CD4-positive, alpha-beta T cell treated with Interleukin-6 for 4 hours (primary cell): ENCODE measurements at places on chromosomes 7 and 10.

GRCh38 chr7:96300502-96300901 lies 21.4 kb downstream of the SLC25A13 start:
- no peak for DNase-seq

GRCh38 chr10:5576780-5577624 lies 52.2 kb downstream of the CALML3 start:
- DNase-seq = no peak

DNA sequence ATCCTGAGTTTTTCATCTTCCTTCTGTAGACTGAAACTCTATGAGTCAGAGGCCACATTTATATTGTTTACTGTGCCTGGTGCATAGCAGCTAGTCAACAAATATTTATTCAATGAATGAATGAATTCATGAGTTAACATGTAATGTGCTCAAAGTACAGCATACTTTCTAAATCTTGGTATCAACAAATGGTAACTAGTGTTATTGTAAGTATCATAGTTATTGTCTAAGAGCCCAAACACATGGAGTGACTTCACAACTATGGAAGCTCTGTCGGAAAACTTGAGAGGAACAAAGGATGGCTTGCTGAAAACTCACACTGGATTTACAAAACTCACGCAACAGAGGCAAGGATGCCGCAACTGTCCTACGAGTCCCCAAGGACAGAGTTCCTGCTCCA lies 35.9 kb downstream of the DENND2A start:
- DNase-seq = no peak

DNA sequence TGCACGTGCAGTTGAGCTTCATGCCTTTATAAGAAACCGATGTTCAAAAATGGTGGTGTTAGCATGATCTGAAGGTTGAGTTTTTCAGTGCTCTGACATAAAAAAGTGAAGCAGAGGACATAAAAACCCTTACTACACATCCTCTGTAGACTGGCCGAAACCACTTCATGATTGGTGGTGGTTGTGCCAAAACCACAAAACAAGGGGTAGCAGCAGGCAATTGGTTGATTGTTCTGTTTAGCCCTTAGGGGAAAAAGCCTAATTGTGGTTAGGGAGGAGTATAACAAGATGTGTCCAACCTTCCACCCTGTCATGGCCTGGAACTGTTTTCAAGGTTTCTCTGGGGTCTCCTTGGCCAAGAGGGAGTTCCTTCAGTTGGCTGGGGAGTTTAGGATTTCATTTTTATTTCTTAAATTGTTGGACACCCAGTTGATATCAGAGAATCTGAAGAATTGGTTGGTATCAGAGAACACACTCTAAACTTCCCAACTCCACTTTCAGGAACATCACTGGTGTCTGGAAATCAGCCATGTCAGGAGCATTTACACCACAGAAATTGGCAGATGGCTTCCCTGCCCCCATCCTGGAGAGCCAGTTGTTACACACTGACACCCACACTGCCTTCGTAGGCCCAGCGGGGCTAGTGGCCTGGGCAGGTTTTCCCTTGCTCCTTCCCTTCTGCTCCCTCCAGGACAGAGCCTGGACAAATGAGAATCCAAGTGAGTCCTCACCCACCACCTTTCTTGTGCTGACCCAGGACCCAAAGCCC lies 18.8 kb downstream of the MRPS24 start:
- no peak for DNase-seq

GRCh38 chr7:140022582-140023211 lies 40.1 kb downstream of the PARP12 start:
- no peak for DNase-seq

GRCh38 chr7:130954918-130955564 lies 221.0 kb upstream of the KLF14 start:
- DNase-seq = no peak

GRCh38 chr10:7159928-7160327 lies 250.9 kb downstream of the SFMBT2 start:
- DNase-seq = no peak

- no peak for DNase-seq
These were observed 38.0 kb upstream of the CACNA2D1 start for GRCh38 chr7:82481499-82482097.

DNA sequence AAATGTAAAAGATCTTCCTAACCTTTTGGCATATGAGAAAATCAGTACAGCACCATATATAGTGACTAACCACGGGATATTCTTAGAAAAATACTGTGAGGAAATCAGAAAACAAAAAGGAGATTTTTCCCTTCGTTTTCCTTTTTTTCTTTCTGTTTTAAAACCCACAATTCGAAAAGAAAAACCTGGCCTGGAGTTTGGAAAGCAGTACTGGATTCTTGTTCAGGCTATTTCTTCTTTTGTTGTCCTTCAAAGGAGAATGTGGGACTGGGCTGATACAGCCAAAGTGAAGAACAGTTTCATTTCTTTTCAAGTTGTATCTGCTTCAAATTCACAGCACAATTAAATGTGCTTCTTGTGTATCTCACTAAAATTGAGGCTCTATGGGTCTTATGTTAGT lies 156.8 kb upstream of the PHYHIPL start:
- no peak for DNase-seq

- DNase-seq = no peak
These were observed 12.7 kb downstream of the MYOF start for GRCh38 chr10:93469454-93469853.

- no peak for DNase-seq
These were observed 3.3 kb downstream of the INSYN2A start for GRCh38 chr10:127193125-127193524.

GRCh38 chr10:20004087-20004523 lies 187.9 kb downstream of the PLXDC2 start:
- DNase-seq = no peak

GRCh38 chr7:4861673-4862072 lies at the start of gene PAPOLB:
TSS of gene PAPOLB (minus strand) at chr7:4862030. CDS start at chr7:4861810, 220 bp downstream.
- DNase-seq = no peak

DNA sequence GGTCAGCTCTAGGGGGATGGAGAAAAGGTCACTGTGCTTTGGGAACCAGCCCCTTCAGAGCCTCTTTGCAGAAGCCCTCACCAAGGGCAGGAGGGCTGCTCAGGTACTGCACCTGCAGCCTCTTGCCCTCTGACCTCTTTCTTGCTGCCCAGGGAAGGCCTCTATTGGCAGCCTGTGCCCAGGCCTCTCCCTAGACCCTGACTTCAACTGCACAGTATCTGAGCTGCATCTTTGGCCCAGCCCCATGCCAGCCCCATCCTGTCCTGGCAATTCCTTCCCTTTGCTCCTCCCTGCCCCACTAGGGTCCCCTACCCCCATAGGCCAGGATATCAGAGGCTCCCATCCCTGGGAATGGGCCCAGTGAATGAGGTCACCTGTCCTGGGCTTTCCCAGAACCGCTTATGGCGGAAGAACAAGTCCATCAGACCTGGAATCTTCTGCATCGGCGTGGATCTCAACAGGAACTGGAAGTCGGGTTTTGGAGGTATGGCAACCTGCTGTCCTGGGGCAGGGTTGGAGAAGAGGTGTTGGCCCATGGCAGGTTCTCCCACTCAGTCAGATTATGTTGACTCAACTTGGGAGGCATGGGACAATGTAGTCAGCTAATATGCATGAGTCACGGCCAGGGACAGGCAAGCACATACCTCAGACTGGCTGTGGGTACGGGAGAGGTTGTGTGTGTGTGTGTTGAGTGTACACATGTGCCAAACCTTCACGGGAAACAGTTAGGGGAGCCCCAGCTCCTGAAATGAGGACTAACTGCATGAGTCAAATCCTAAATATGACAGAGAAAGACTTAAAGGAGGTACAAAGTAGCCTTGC lies 17.1 kb upstream of the CPA1 start:
- DNase-seq = no peak

- DNase-seq = no peak
These were observed 153.6 kb downstream of the HDAC9 start for GRCh38 chr7:18648849-18649758.

- no peak for DNase-seq
These were observed 972 bp upstream of the CXCL12 start for GRCh38 chr10:44385696-44386441.

DNA sequence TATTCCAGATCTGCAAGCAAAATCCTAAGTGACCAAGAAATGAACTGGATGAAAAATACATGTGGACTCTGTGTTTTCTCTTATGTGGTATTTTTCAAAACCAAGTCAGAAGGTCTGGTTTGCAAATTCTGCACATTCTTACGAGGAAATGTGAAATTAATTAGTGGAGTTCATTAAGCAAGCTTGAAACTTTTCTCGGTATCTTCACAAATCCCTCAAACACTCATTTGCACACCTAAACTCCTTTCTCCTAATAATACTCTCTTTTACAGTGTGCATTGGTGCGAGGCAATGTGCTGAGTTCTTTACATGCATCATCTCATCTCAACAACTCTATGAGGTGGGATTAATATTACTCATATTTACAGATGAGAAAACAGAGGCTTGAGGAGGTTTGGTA lies 82.1 kb downstream of the MTERF1 start:
- DNase-seq = no peak

DNA sequence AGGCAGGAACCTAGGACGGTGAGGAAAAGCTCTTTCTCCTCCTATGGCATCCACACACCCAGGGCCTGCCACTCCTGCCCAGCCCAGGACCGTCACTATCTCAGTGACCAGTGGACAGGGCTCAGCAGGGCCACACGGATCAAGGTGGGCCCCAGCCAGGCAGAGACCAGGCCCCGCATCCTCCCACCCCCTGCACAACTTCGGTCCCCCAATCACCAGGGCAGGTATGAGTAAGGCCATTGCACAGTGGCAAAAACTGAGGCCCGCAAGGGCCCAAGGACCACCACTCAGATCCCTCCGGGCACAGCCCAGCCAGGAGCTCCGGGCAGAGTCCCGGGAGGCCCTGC lies 30.3 kb downstream of the OAT start:
- DNase-seq = no peak

DNA sequence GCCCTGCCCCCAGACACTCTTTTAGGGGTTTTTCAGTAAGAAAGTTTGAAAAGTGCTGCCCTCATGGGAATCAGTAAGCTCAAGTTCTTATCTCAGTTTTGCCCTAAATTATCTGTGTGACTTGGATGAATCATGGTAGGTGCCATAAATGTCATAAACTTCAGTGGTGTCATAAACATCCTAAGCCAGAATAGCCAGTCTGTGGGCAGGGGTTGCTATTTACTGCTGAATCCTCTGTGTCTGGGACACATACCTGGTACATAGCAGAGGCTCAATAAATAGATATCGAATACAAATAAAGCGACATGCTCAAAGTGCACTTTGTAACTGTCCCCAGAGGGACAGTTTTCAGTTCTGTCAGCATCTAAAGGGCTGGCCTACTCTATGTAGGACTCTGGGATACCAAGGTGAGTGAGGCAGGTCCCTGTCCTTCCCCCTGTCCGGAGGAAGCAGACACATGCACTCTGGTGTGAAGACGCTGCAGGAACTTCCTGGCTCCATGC lies 502.1 kb downstream of the RPS24 start:
- no peak for DNase-seq

- no peak for DNase-seq
These were observed 5.6 kb upstream of the PCGF5 start for GRCh38 chr10:91214911-91215310.

DNA sequence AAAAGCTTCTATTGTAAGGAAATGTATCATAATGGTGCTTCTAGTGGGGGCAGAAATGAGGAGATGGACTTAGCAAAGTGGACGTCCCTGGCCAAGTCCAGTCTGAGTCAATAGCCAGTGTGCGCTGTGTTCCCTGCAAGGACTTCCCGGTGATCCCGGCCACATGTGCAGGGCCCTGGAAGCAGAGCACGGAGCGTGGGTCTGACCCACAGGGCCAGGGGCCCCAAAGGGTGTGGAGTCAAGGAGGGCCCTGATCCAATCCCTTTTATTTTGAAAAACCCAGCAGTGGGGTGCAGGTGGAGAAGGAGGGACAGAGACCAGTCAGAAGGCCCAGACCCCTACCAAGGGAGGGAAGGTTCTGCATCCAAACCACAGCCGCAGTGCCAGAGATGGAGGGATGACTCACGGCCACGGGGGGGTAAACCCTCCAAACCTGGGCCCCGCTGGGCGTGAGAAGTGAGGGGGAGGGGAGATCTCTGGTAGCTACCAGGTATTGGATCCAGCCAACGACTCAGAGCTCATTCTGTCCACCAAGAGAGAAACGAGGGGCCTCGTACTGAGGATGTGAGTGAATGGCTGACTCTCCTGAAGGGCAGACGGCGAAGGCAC lies 57.2 kb upstream of the VIPR2 start:
- DNase-seq = no peak

DNA sequence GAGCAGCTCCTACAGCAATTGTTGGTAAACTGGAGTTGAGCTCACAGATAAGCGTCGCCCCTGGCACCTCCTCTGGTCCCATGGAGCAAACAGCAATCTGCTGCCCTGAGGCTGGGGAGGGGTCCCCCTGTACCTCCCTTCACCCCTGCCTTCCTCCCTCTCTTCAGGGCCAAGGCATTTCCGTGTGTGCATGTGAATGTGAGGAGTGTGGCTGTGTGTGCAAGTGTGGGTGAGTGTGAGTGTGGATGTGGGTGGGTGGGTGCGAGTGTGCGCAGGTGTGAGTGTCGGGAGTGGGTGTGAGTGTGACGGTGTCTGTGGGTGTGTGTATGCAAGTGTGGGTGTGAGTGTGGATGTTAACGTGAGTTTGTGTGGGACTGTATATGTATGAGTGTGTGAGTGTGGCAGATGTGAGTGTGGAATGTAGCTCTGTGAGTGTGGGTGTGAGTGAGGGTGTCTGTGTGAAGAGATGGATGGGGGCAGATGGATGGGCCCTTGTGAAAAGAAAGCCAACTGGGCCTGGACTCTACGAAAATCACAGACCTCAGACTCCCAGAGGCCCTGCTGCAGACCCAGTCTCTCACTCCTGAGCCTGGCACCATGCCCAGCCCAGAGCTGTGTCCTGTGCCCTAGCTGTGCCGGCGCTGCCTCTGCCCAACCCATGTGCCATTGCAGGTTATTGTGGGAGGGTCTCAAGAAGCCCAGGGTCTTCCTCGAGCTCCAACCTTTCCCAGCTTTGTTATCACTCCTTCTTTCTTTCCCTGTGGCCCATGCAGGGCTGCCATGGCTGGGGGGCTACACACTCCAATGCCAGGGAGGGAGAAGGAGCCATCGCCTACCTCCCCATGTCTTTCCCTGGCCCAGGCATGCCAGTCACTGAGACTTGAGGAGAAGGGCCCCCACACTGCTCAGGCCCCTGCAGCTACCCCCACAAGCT lies 73.9 kb downstream of the GRID1 start:
- no peak for DNase-seq

DNA sequence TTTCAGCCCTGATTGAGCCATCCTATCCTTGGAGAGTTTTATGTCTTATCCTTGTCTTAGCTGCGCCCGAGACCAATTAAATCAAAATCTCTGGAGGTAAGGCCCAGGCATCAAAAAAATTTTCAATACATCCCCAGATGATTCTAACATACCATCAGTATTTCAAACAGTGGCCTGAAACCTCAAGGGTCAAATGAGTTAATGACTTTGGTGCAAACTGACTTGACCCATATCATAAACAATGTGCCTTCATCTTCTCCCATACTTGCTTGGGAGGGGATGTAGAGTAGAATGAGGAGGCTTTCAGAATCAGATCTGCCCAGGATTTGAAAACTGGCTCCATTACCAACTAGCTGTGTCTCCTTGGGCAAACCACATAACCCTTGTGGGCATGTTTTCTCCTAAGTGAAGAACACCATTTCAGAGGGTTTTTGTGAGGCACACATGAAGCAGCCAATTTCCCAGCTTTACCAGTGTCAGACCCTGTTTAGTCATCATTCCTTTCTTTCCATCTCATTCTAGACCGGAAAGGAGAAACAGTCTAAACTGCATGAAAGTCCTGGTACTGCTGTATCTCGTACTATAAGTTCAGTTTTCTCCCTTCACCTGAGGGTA lies 35.7 kb upstream of the ATXN7L1 start:
- DNase-seq = no peak
